Fibroblast of skin of abdomen (primary cell): ENCODE measurements at places on chromosomes 2 and 18.
A peak's percentile ranks its signal among the peaks of the same experiment; 100 is the strongest.

DNA sequence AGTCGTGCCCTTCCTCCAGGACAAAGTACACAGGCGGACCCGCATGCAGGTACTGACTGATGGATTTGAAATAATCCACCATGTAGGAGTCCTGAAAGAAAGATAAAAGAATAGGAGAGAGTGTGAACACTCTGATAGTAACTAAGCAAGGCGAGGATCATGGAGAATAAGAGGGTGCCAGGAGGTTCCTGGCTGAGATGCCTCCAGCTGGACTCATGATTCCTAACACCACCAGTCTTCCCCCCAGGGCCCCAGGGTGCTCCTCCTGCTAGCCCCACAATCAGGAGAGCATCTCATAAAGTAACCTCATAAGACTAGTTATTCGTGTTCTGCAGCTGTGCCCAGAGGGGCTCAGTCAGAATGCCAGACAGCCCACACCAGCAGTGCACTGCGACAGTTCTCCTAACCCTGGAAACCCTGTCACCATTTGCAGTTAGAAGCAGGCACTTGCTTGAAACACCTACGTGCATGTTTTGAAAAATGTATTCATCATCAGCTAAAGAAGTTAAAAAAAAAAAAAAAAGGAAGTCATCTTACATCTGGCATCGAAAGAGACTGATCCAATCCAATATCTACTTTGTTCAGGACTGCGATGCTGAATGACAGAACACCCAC lies 36.7 kb downstream of the RMC1 start:
- no peak for DNase-seq

GRCh38 chr2:151817929-151818328 lies 10.3 kb downstream of the ARL5A start:
- DNase-seq: no peak

DNA sequence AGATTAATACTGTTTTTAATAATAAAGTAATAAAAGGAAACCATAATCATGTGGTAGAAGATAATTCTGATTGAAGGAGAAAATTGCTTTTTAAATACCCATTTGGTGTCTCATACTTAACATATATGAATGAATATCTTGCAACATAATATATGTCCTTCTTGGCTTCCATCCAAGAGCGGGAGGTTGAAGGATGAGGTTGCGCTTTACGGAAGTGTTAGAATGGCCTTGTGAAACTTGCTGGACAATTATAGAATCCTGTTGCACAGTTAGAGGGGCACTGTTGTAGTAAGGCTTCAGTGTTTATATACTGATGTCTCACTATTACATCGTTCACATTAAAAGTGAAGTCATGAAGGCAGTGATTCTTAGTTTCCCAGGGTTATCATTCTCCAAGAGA lies 9.4 kb downstream of the INSIG2 start:
- DNase-seq: peak; percentile 31

DNA sequence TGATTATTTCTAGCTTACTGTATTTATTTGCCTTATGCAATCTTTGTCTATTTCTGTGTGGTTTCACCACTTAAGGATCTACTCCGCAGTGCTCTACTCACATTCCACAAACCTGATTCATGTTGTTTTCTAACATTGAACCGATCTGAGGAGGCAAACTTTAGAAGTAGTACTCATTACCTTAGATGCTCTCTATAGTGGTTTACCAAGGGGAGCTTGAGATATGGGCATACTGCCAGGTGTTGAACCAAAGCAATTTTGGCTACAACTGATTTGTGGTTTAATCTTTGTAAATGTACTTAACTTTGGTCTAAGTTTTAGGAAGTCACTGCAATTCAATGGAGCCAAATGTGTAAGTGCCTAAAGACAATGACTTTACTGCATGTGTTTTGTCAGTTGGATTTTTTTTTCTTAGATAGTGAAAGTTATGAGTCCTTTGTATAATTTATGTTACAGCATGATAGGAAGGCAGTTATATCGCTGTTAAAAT lies 50.1 kb downstream of the MAP2 start:
- DNase-seq: peak; percentile 96

DNA sequence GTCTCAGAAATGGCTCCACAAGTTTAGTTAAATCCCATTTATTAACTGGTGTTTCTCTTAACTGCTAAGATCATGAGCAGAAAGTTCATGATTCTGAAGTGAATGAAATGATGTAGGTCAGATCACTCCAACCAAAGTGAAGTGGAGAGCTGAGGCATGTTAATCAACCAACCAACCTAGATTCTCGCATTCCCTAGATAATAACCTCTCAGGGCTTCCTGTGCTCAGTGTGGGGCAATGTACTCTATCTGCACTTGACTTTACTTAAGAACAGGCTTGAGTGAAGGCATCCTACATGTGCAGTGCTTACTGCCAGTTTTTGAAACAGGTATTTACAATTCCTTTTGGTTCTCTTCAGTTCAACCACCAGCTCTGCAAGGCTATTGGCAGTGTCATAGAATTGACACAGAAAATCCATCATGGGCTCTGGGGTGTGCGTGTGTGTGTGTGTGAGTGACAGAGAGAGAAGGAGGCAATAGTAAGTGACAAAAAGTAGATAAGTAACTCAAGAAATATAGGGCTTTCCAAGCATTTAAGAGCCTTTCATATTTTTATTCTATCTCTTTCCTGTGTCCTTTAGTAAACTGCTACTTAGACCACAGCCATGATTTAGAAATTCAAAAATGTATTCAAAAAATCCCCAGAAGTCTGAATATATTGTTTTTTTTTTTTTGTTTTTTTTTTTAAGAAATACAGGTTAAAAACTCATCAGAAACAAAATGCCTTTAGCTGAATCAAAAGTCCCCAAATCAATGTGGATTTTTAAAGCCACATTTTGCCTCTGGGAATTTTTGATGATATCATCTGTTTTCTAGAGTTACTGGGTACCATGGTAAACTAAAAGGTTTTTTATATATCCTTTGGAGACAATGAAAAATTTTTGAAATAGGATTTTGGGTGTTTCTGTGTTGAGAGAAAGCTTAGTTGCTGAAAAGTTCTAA lies 28.6 kb downstream of the DOCK10 start:
- no peak for DNase-seq

- DNase-seq: no peak
Observed at GRCh38 chr18:79548077-79548450, 131.5 kb upstream of the CTDP1 start.

DNA sequence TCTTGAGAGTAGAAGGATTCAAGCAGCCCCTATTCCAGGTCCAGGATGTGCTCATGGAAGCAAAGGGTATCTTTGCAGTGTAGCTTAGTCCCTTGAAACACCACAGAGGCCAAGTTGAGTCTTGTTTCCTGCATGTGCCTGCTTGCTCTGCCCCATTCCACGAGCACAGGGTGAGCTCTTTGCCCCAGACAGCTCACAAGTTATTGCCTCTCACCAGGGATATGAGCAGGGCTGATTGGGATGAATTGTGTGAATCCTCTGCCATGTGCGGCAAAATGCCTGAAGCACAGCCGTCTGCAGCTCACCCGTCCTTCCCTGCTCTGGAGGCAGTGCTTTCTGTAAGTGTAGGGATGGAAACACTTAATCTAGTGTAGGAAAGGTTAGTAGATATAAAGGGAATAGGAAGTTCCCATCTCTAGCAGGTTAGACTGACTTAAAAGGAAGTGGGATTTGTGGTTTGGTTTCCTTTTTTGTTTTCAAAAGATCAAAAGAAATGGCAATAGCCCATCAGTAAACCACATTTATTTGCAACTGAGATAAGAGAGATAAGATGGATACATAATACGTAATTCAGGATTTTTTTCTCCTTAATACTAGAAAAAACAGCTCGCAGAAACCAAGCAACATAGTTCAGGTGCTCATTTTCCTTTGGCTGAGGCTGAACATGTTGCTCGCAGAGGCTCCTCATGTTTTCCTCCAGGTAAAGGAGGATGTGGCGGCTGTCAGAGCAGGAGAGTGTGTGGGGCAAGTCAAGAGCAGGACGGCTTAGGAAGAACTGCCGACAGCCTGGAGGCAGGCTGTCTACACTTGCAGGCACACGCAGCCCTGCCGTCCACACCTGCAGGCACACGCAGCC lies 41.4 kb downstream of the TMEM182 start:
- DNase-seq: no peak

DNA sequence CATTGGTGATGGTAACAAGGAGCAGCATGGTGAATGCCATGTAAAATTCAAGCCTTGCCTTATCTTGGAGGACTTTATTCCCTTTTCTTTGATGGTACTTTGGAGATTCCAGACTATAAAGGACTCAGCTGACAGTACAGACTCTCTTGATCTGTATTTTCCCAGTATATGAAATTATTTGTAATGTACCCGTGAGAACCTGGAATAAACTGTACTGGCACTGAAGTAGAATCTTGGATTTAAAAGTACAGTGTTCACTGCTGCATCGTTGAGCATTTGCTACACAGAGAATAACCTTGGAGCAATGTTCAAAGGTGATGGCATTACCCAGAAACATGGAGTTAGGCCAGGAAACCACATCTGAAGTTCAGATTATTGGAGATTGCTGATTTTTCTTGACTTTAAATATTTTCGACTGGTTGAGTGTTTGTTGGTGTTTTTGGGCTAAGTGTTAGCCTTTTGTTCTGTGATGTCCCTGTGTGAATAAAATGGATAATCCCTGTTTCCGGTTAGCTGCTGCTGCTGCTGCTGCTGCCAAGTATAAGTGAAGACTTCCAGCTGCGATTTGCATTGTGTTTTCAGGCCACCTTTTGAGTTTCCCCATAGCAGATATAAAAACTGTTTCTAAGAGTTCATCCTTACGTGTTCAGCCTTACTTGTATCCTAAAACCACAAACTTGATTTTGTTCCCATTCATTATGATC lies 122.0 kb downstream of the SPTBN1 start:
- DNase-seq: no peak

DNA sequence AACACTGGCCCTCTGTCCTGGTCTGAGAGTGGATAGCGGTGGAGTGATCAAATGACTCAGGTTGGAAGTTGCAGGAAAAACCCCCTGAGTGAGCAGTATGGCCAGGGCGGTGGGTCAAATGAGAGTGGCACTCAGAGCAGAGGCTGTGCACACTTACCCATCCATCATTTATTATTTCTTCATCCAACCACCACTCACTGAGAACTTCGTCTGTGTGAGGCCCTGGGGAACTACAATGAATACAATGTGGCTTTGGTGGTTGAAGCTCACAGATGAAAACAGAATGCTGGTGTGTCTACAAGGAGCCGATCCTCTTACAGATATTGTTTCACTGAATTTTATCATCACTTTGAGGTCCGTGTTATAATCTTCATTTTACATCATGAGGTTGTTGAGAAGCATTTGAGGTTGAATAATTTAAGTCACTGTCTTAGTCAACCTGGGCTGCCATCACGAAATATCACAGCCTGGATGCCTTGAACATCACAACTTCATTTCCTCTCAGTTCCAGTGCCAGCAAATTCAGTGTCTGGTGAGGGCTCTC lies 73.4 kb upstream of the ID2 start:
- DNase-seq: peak; percentile 78

- DNase-seq: no peak
Observed at GRCh38 chr2:216188559-216188850, 79.4 kb downstream of the XRCC5 start.

GRCh38 chr2:29159125-29159524 lies 43.9 kb downstream of the CLIP4 start:
- DNase-seq: no peak

DNA sequence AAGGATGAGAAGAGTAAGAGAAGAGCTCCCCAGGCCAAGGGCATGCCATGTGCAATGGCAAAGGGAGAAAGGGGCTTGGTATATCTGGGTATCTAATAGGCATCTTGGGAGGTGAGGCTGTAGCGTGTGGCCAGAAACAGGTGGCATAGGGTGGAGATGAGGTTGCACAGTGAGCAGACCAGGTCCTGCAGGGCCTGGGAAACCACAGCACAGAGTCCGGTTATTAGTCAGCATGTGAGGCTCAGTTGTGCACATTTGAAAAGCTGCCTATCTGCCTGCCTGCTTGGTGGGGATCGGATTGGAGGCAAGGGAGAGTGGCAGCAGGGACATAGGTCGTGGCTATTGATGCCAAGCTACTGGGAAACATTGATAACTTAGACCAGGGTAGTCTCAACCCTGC lies 190.6 kb downstream of the TPGS2 start:
- no peak for DNase-seq

DNA sequence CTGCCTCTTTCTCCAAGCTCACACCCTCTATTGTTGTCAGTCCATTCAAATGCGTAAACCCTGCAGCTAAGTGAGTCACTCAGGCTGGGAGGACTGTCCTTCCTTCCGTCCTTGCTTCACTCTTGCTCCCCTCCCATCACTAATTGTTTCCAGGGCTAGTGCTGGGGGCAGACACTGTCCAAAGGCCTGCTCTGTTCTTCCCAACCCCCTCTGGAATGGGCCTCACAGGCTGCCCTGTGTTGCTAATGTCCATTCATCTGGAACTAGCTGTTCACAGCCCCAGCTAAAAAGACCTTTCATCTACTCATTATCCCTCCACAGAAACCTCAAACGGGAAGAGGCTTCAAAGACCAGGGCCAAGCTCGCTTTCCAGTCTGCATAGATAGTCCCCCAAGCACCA lies 31.9 kb upstream of the NRP2 start:
- DNase-seq: peak; percentile 79

DNA sequence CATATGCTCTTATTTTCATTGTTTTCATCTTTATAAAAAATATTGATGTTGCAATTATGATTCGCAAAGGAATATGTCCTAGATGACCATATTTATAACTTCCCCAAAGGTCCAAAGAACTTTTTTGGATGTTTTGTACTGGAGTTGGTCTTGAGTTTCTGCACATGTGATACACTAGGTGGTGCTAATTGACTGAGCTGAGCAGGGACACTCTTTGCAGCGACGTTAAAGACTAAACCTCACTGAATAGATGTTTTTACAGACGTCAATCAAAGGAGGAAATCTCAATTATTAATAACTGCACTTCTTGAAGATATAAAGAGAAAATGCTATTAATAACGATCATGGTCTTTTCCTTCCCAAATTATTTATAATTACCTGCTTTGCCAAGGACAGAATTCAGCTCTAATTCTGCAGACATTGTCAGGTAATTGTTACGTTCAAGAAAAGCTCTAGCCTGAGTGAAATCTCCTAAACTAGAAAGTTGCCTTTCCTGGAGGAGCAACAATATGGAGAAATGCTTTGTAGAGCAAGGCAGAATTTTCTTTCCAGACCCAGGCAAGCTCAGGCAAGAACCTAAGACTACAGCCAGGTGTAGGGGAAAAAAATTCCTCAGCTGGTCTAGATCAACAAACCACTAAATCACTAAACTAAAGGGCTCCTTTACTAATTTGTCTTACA lies 119.3 kb upstream of the RBBP8 start:
- DNase-seq: peak; percentile 43

DNA sequence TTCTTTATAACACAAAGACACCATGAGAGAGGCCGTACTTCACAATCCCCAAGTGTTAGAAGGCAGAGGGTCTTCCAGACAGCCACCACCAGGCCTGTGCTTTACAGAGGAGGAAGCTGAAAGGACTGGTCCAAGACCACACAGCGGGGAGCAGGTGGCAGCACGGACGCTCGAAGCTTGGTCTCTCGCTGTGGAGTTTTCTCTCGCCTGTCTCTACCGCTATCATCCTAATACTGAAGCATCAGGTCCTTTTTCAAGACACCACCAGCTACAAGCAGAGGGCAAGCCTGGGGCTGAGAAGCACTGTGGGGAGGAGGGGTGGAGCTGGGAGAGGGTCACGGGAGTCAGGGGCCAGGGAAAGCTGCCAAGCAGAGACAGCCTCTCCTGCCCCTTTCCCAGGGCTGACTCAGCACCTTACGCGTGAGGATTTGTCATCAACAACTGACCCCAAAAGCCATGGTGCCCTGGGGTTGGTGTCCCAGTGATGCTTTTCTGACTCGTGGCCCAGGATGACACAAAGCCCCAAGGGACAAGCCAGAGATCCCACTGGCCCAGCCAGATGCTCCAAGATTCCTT lies 31.9 kb upstream of the FOSL2 start:
- DNase-seq: peak; percentile 30
